SK-N-SH (cell line): ENCODE measurements at places on chromosomes 5 and 9.

- DNase-seq, result no peak
Measured at GRCh38 chr5:1322036-1322900, 22.6 kb downstream of the CLPTM1L start.

- DNase-seq, result peak; percentile 55
Measured at GRCh38 chr5:56126487-56127179, 106.5 kb downstream of the ANKRD55 start.

DNA sequence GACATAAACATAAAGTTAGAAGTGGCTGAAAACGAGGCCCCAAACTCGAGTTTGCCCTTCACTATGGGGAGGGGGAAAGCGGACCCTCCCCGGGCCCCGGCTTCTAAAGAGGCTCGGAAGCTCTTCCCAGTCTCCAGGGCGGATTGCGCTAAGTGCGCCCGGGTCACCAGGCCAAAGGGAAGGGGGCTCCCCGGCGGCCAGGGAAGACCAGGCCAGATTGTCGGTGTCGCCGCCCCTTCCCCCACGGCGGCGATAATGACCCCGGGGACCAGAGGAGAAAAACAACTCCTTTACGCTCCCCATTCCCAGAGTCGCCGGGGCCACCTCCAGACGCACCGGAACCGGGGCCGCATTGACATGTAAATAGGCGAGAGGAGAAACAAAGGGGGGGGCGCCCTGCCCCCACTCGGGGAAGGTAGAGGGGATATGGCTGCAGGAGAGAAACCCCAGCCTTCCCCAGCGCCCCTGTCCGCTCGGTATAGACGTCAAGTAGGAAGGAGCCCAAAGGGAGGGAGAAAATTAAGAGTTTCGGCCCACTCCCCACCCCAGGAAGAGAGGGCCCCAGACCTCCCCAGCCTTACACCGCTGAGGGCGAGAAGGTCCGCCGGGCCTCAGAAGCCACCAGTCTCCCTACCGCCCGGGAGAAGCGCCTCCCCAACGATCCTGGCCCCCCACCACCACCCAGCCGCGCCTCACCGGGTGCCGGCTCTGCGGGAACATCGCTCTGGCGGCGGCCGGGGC lies 1.7 kb downstream of the TLE1 start:
- peak; percentile 68 for DNase-seq

GRCh38 chr9:133430244-133430643 lies 8.1 kb downstream of the ADAMTS13 start:
- no peak for DNase-seq

- DNase-seq, result no peak
Measured at GRCh38 chr9:75390951-75391350, 302.6 kb downstream of the OSTF1 start.

DNA sequence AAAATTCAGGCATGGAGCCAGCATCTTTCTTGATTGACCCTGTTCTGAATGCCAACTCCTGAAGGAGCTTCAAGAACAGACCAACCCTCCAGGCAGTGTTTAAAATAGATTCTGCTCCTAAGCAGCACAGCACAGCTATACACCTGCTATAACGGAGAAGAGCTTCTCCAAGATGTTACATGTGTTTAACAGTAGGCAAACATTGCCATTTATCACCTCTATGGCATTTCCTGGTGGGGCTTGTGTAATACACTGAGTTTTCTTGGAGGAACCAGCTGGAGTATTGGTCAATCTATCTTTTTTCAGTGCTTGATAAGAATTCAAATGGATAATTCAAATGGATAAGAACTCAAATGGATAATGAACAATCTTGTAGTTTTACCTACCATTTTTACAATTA lies 615.1 kb downstream of the CDH12 start:
- DNase-seq, result no peak

DNA sequence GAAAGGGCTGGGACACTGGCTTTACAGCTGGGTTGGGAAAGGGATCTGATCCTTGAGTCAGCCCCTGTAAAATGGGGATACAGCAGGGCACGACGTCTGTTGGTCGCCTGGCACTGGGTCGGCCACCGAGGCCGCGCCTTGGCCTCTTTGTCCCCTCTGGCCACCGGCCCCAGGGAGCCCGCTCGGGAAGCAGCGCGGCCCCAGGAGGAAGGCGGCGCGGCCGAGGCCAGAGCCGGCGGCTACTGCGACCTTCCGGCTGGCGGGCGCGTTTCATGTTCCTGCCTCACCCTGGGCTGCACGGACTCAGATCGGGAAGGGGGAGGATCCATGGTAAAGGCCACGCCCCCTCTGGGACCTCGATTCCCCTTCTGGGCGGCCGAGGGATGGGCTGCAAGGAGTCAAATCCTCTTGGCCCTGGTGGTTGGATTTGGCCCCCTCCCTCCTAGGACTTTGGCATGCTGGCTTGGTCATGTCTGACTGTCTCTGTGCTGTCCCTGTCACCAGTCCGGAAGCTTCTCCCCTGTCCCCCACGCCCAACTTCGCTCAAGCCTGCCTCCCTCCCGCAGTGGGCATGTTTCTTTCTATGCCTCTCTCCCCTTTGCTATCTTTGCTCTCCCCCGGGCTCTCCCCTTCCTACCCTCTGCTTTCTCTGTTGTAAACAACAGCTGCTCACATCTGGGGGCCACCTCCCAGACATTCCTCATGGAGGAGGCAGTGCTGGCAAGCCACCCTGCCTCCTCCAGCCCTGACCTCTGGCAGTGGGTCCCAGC lies 25.8 kb downstream of the FPGS start:
- DNase-seq, result no peak

- DNase-seq, result no peak
Measured at GRCh38 chr5:88799938-88800535, 82.9 kb downstream of the MEF2C start.

DNA sequence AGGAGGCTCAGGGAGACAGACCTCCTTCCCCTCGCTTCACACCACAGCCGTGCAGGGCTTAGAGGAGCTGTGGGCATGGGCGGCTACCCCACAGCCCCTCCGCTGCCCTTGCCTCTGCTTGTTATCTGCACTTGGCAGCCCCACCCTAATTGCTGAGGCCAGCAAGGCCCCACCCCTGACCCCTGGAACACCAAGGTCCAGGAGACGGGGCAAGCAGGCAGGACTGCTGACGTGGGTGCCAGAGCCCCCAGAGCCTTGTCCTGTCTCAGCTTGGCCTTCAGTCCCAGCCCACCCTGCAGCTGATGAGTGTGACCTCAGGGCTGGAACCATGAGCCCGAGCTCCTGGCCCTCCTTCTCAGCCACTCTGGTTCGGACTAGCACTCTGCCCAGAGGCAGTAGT lies 29.1 kb upstream of the NEURL1B start:
- DNase-seq, result no peak

DNA sequence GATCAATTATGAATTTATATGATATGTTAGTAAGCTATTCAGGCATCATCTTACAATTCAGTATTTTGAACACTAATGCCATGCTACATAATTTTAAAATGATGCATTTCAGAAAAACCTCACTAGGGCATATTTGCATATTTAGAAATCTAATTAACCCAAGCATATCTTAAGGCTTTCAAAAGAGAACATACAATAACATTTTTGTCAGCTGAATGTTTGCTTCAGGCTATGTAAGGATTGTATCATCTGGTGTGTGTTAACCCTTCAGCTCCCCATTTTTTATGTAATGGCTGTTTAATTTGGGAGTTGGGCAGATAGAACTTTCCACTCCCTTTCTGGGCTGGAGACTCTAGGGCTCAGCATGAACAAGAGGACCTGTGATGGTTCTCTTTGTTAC lies 299.1 kb upstream of the EFNA5 start:
- DNase-seq, result no peak

DNA sequence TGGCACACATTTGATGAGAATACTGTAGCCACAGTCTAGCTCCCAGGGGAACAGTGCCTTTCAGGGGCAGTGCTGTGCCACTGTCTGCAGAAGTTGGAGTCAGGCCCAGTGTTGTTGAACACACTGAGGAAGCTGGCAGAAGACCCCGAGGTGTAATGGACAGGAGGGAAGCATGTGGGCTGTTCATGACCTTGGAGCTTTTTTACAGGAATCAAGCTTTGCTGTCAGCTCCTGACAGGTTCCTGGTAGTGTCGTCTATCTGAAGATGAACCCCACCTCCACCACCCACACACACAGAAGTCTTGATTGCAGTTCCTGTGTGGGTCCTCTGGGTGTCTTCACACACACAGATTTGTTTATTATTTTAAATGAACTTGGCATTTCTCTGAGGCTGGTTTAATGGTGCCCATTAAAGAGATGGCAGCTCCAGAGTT lies 40.3 kb upstream of the TNFAIP8 start:
- peak; percentile 38 for DNase-seq

GRCh38 chr9:132582276-132582785 lies at the start of gene BARHL1:
BARHL1 (plus strand) TSS chr9:132582606; CDS start chr9:132582798, 192 bp downstream.
- DNase-seq, result peak; percentile 50

- no peak for DNase-seq
Measured at GRCh38 chr5:126043688-126044087, 379.5 kb upstream of the GRAMD2B start.

DNA sequence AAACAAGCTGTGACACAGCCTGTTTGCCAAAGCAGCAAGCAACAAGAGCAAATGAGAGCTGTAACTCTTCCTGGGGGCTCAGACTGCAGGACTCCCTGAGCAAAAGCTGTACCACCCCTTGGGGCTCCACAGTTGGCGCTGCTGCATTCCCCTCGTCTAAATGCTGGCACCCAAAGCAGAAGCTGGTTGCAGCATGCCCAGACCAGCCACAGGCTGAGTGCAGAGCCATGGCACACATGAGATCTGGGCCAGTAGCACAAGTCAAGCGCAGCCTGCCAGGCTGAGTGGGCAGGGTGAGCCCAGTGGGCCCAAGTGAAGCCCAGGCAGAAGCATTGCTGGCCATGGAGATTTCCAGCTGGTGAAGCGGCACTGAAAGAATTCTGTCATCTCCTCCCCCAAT lies 157.3 kb upstream of the GRAMD2B start:
- DNase-seq, result no peak

- DNase-seq, result no peak
Measured at GRCh38 chr5:54959673-54960418, 25.5 kb downstream of the ESM1 start.

DNA sequence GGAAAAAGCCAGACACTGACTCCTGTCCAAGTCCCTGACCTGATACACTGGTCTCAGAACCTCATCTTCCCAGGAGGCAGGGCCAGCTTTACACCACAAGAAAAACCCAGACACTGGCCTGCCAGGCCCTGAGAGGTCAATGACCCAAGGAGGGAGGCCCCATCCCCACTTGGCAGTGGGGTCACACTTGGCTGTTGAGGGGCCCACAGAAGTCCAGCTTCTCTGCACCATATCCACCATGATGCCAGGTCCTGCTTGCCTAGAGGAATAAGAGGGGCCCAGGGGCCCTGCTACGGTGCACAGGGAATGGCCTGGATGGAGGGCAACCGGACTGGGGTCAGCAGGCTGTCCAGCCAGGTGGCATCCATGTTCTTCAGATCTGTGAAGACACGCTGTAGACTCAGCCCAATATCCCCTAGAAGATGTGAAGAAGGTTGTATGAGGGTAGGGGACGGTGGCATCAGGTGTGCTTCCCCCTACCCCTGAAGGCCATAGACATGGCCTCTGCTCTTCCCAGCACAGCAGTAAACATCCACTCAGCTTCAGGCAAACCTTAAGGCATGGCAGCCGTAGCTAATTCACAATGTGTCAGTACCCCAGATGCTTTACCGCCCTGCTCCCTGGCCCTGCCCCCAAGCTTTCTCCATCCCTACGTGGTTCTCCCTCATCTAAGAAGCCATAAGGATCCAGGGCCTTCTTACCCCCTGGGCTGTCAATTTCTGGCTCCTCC lies 6.7 kb downstream of the IRF1 start:
- DNase-seq, result no peak

DNA sequence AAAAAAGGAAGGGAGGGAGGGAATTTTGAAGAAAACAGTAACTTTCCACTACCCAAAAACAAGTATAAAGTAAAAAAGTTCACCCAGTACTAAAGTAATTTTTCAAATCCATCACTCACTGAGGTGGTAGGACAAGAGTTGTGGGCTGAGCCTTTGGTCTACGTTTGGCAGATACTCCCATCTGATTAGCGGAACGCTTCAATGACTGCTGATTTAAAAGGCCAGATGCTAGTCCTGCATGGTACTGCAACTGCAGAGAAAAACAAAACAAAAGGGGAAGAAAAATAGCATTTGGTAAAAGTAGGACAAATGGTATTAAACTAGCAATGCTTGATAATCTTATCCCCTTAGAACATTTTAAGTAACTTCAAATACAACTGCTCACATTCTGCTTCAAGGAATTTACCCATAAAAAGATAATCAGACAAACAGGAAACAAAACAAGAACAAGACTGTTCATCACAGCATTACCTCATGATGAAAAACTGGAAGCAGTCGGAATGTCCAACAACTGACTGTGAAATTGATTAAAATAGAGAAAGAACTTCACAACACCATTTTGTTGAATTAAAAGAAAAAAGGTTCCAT lies 65.4 kb downstream of the MED27 start:
- no peak for DNase-seq

GRCh38 chr5:80207832-80208231 lies 48.0 kb downstream of the SERINC5 start:
- no peak for DNase-seq

GRCh38 chr5:173682313-173682712 lies 65.9 kb upstream of the BOD1 start:
- no peak for DNase-seq

- DNase-seq, result no peak
Measured at GRCh38 chr9:127494304-127494702, 43.0 kb downstream of the LRSAM1 start.

GRCh38 chr5:80105698-80106439 lies 70.7 kb downstream of the THBS4 start:
- no peak for DNase-seq

DNA sequence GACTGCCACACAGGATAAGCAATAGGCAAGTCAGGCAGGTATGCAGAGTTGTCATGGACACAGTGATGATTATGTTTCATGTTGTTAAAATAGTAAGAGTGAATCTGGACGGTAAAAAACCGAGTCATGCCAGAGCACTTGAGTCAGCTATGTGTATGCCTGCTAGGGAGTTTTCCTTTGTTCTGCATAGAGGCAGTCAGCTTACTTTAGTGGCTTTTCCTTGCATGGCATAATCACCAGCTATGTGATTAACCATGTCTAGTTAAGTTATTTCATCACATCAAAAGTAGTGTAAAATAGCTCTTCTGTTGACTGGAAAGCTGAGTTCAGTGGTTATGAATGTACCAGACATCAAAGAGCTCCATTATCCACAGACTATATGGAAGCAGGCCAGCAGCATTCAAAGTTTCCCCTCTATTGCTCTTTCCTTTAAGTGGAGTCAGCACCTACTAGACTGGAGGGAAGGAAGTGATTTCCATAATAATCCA lies 989.8 kb downstream of the TLE1 start:
- DNase-seq, result no peak

- peak; percentile 55 for DNase-seq
Measured at GRCh38 chr5:18305288-18305924, 671.1 kb downstream of the TAF11L14 start.

DNA sequence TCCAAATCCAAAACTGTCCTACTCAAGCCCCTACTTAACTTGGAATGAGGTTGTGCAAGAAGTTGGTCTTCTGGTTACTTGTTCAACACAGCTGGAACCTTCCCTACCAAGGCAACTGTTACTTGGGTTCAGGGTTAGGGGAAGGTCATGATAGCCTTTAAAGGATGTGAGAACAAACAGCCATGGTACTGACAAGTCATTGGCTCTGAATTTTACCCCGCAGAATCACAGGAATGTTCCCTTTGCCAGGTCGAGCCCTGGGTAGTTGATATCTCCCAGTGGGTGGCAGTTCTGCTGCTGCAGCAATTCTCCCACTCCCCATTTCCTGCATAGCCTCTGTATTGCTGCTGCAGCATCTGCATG lies 396.1 kb upstream of the MPDZ start:
- DNase-seq, result no peak

- no peak for DNase-seq
Measured at GRCh38 chr5:148559461-148559860, 94.9 kb downstream of the HTR4 start.

- DNase-seq, result no peak
Measured at GRCh38 chr9:129380961-129381401, 202.9 kb upstream of the IER5L start.

GRCh38 chr9:8821910-8822666 lies 1022.5 kb upstream of the DMAC1 start:
- DNase-seq, result no peak
